HepG2 (cell line): ENCODE measurements at places on chromosomes 6 and 20. TPM values are rescaled to one million over a fixed set of nuclear protein-coding genes. Genes with fewer than 3 reads are reported as not detected.

DNA sequence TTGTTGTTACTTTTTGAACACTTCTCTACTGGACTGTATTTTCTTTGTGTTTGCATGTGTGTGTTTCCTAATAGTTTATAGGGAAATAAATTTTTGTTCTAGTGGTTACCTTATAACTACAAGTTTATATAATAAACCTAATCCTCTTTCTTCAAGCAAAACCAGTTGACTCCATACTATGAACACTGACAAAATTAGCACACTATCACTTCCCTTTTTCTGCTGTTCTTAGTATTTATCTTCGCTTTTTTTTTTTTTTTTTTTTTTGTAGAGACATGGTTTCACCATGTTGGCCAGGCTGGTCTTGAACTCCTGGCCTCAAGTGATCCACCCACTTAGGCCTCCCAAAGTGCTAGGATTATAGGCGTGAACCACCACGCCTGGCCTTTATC, 25.0 kb upstream of the C6orf62 start:
- 0 out of 3 replicates have a peak, but pooled peaks cover 4% of the 10 kb centered on the region for H3K27me3 ChIP-seq
- H3K4me3 ChIP-seq: no peak overlapping the region
- H3K27ac ChIP-seq: no peak overlapping the region
- H3K4me1 ChIP-seq: no peaks in the 10 kb centered on the region
- no peak for DNase-seq

DNA sequence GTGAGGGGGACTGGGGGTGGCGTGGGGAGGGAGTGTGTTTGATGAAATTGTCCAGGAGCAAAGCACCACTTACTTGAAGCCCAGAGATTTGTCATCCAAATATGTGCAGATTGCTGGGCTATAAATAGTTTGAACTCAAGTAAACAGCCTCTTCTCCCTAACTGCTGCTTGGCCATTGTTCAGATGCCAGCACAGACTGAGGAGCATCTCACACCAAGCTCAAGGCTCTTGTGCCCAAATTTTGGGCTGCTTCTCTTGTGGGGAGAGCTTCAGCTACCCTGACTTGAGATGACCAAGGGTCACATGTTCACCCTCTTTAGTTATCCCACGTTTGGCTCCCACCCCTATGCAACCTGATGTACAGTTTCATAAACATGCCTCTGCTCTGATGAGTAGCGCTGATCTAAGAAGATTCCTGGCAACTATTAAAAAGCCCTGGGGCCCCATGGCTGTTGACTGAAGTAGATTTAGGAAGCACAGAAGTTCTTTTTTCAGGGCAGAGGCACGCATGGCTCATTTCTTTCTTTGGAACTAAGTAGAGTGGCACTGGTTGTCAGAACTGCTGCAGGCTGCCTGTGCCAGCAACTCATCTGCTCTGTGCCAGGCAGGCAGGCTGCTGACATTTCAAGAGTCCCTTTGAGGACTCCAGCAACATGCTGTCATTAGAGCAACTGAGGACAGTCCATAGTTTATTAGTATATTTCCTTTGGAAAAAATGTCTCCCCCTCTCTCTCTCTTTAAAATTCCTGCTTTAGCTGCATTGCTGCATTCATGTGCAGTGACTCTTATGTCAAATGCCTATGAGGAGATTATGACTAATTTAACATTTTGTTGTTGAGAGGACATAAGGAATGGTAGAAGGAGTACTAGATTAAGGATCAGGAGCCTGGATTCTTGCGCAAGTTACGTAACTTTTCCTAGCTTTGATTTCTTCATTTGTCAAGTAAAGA, 9.6 kb upstream of the PKIG start:
- no peaks in the 10 kb centered on the region for H3K27me3 ChIP-seq
- no peak overlapping the region for H3K4me3 ChIP-seq
- no peak for DNase-seq
- H3K27ac ChIP-seq: no peak overlapping the region

- H3K27me3 ChIP-seq: no peaks in the 10 kb centered on the region
- no peak overlapping the region for H3K27ac ChIP-seq
- no peak overlapping the region for H3K4me3 ChIP-seq
- DNase-seq: no peak
Observed at GRCh38 chr6:83183082-83183828, 9.8 kb downstream of the PGM3 start.

HDDC2 gene
- 78.7 and 90.7 TPM in 2 replicates for total RNA-seq

- peaks cover 15% of the 10 kb centered on the region for H3K27me3 ChIP-seq
- peak overlapping the region; percentile 99 for H3K4me3 ChIP-seq
- peak; percentile 55 for DNase-seq
- no peaks in the 10 kb centered on the region for H3K36me3 ChIP-seq
Observed at GRCh38 chr6:15244620-15245360, 1.1 kb upstream of the JARID2 start.

DNA sequence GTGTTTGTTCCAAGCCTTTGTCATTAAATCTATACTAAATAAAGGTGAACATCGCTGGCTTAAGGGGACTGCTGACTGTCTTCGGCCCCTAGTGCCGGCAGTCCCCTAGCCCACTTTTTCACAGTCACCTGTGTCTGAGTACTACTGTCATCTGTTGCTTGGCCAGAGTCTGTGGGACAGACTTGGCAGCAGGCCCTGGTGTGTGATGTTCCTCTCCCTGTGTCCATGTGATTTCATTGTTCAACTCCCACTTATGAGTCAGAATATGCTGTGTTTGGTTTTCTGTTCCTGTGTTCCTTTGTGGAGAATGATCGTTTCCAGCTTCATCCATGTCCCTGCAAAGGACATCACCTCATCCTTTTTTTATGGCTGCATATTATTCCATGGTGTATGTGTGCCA, 133.4 kb downstream of the HAO1 start:
- H3K27ac ChIP-seq: no peak overlapping the region
- no peak overlapping the region for H3K4me3 ChIP-seq
- H3K27me3 ChIP-seq: no peaks in the 10 kb centered on the region
- DNase-seq: no peak
- no peaks in the 10 kb centered on the region for H3K36me3 ChIP-seq
